Smooth muscle cell of the umbilical artery (primary cell): ENCODE measurements at places on chromosomes 6 and 20. TPM values are rescaled to one million over a fixed set of nuclear protein-coding genes. Genes with fewer than 3 reads are reported as not detected.

Gene CLVS2
- under 0.01 TPM in 1 of 2 replicates, not detected in the other for total RNA-seq

Gene ZNF217
- total RNA-seq = 17.2 and 19.7 TPM in 2 replicates

Gene SAPCD1
- total RNA-seq = 1.2 TPM in 2 replicates

Gene GSTA3
- total RNA-seq = not detected in 2 replicates

Gene RIPOR3
- 1.2 and 8.6 TPM in 2 replicates for total RNA-seq

Gene CLIC5
- not detected in 2 replicates for total RNA-seq

Gene SUPT3H
- 16.6 and 21.6 TPM in 2 replicates for total RNA-seq

Gene ANGPT4
- total RNA-seq = not detected in 2 replicates

Gene TTI1
- total RNA-seq = 15.4 and 23.1 TPM in 2 replicates

Gene ASIP
- total RNA-seq = not detected in 2 replicates

Gene CDSN
- not detected in 2 replicates for total RNA-seq

Gene CLDN20
- not detected in 2 replicates for total RNA-seq

Gene MEP1A
- total RNA-seq = not detected in 2 replicates

Gene TM9SF4
- 42.8 and 54.8 TPM in 2 replicates for total RNA-seq

Gene PRR18
- not detected in 2 replicates for total RNA-seq

Gene TMEM74B
- 0.14 TPM in 1 of 2 replicates, not detected in the other for total RNA-seq

Gene VWA7
- 0.09 TPM in 1 of 2 replicates, not detected in the other for total RNA-seq

Gene ENPP5
- under 0.01 TPM in 1 of 2 replicates, not detected in the other for total RNA-seq

Gene IL17A
- not detected in 2 replicates for total RNA-seq

Gene COL9A3
- 0.30 TPM in 1 of 2 replicates, not detected in the other for total RNA-seq
